Stimulated activated CD4-positive, alpha-beta T cell treated with anti-CD3 and anti-CD28 coated beads, Interleukin-1b, Interleukin-23, amount 100 ng/mL, for 1 hour (primary cell): ENCODE measurements at places on chromosomes 3 and 15.

GRCh38 chr15:72229076-72229946 is 1.7 kb downstream of the PKM start:
- DNase-seq, result no peak

DNA sequence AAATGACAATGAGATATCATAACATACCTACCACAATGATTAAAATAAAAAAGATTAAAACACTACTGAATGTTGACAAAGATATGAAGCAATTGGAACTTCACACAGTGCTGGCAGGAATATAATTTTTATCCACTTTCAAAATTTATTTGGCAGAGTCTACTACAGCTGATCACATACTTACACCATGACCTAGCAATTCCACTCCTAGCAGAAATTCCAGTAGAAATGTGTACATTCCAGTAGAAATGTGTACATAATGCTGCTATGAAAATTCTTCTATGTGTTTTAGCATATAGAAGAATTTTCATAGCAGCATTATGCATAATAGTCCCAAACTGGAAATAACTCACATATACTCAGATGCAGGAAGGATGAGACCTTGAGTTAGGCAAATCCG is 43.5 kb downstream of the IFT57 start:
- DNase-seq, result no peak

GRCh38 chr3:146223401-146224373 is 27.2 kb downstream of the PLSCR4 start:
- DNase-seq, result no peak

GRCh38 chr3:123169492-123169929 is 32.2 kb upstream of the SEC22A start:
- no peak for DNase-seq

- DNase-seq, result no peak
These were observed 554.5 kb upstream of the TBL1XR1 start for GRCh38 chr3:177751770-177752169.
